ENCODE measurements at places on chromosomes 7 and 10.

DNA sequence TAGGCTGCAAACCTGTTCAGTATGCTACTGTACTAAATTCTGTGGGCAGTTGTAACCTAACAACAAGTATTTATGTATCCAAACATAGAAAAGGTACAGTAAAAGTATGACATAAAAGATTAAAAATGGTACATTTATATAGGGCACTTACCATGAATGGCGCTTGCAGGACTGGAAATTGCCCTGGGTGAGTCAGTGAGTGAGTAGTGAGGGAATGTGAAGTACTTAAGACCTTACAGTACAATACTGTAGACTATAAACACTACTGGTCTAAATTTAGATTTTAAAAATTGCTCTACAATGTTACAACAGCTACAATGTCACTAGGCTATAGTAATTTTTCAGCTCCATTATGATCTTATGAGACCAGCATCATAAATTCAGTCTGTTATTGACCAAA lies 146.0 kb upstream of the GNAI1 start:
- DNase-seq, result no peak

- DNase-seq, result no peak
Measured at GRCh38 chr7:12158334-12159060, 52.6 kb upstream of the TMEM106B start.

DNA sequence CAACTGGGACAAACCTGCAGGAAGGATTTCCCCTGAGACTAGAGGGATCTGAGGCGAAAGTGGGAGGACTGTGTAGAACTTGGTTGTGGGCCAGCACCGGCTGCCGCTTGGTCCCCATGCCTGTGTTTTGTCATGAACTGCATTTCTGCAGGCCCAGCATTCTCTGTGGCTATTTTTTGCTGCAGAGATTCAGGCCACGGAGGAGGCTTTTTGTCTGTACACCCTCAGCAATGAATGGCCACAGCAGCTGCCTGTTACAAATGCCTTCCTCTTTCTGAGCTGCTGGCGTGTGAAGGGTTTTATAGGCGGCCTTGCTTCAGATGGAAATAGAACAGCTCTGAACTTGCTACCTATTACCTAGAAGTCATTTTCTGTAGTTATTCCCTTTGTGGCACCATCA lies 164.4 kb downstream of the SH2D4B start:
- no peak for DNase-seq

GRCh38 chr7:8379264-8379663 lies 54.1 kb upstream of the NXPH1 start:
- no peak for DNase-seq

DNA sequence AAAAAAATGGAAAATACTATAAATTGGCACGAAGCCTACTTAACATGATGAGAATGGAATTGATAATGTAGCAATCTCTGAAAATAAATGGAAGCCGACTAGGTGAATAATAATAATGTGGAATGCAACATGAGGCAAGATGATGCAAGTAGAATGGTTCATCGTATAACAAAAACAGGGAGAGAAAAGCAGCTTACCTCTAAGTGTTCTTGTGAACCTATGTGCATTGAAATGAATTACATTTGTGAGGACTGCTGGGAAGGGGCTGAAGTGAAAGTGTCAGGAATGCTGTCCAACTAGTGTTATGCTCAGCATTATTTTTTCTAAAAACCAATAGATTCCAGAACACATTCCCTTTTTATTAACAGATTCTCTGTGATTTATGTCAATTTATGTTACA lies 440.6 kb upstream of the LRRN3 start:
- DNase-seq, result no peak
